ENCODE measurements at places on chromosomes 1 and 21. TPM values are rescaled to one million over a fixed set of nuclear protein-coding genes. Genes with fewer than 3 reads are reported as not detected.

GRCh38 chr1:200783926-200784325 lies 45.2 kb downstream of the CAMSAP2 start:
- no peaks in the 10 kb centered on the region for H3K27me3 ChIP-seq
- H3K4me3 ChIP-seq = no peak overlapping the region
- no peak overlapping the region for H3K27ac ChIP-seq

DNA sequence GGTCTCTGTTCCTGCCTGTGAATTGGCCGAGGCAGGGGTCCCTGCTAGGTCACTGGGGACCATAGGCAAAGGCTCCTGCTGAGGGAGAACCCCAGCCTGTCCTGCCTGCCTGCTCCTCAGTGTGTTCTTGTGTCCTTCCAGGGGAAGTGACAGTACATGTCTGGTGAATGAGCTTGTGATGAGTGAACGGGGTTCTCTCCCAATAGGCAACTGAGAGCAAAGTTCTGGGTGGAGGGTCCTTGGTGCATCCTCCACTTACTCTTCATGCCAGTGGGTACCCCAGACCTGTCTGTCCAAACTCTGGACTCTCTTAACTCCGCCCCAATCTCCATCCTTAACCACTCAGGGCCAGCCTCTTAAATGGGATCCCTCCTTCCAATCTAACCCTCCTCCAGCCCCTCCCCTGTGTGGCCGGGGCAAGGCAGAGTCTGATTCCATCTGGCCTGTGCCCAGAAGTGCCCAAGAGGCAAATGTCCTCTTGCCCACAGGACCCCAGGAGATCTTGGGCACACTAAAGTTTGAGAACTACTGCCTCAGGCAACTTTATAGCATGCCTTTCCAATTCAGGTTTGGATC lies 2.0 kb downstream of the XKR8 start:
- peaks cover 36% of the 10 kb centered on the region for H3K36me3 ChIP-seq
- no peaks in the 10 kb centered on the region for H3K27me3 ChIP-seq
- DNase-seq = no peak
- H3K4me3 ChIP-seq = no peak overlapping the region

The PTGFR gene
- total RNA-seq = 0.85 TPM

- no peak overlapping the region for H3K4me3 ChIP-seq
- H3K27me3 ChIP-seq = no peaks in the 10 kb centered on the region
- H3K36me3 ChIP-seq = no peaks in the 10 kb centered on the region
- DNase-seq = no peak
- H3K4me1 ChIP-seq = no peaks in the 10 kb centered on the region
- no peak overlapping the region for H3K27ac ChIP-seq
These were observed 14.5 kb upstream of the TTF2 start for GRCh38 chr1:117045644-117046043.

The FAM110D gene
- total RNA-seq = 60.0 TPM

DNA sequence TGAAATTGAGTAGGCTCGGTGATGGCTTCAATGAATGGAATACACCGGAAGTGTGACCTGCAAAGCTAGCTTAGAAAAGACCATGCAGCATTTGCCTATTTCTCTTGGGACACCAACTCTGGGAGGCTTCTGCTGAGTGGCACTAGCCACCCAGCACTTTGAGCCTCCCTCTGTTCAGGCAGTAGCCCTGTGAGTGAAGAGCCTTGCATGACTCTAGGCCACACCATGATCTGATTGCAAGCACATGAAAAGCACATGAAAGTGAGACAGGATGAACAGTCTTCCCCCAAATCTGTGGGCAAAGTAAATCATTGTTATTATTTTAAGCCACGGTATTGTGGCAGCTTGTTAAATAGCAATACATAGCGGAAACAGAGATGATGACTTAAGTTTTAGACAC lies 2.8 kb downstream of the CD48 start:
- no peaks in the 10 kb centered on the region for H3K4me1 ChIP-seq
- H3K27ac ChIP-seq = no peak overlapping the region
- H3K27me3 ChIP-seq = no peaks in the 10 kb centered on the region
